ENCODE measurements at places on chromosomes 6 and 20.

DNA sequence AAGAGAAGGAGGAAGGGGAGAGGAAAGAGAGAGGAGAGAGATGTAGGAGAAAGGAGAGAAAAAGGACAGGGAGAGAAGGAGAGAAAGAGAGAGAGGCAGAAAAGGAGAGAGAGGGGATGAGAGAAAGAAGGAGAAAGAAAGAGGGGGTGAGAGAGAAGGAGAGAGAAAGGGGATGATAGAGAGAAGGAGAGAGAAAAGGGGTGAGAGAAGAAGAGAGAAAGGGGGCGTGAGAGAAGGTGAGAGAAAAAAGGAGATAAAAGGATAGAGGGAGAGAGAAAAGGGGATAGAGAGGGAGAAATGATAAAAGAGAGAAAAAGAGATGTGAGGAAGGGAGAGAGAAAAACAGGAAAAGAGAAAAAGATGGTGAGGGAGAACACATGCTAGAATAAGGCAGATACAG lies 933.4 kb downstream of the KIF16B start:
- no peak overlapping the region for H3K4me3 ChIP-seq
- no peak overlapping the region for H3K27ac ChIP-seq

DNA sequence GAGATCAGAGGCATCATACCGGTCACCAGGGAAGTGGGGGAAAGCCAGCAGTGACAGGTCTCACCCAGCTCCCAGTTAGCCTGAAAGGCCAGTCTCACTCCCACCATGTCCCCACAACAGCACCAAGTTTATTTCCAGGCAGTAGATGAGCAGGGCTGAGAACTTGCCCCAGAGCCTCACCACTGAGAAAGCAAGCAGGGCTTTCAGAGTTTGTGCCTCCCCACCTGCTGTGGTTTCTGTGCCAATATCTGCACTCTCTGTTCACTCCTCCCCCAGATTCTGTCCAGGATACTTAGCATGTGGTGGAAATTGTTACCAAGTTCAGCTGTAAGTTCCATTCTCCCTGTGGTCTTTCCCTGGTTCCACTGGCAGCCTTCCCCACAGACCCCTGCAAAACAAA lies 255.0 kb upstream of the HTR1E start:
- H3K36me3 ChIP-seq = no peaks in the 10 kb centered on the region
- no peak overlapping the region for H3K4me3 ChIP-seq
- DNase-seq = no peak
- no peak overlapping the region for H3K27ac ChIP-seq

GRCh38 chr6:87606199-87606598 lies 16.3 kb downstream of the ORC3 start:
- DNase-seq = no peak
- no peak overlapping the region for H3K4me3 ChIP-seq
- H3K27ac ChIP-seq = no peak overlapping the region
- peaks cover 4% of the 10 kb centered on the region for H3K36me3 ChIP-seq

- peak overlapping the region; percentile 84 for H3K27ac ChIP-seq
- peaks cover 36% of the 10 kb centered on the region for H3K36me3 ChIP-seq
- H3K27me3 ChIP-seq = no peaks in the 10 kb centered on the region
- DNase-seq = no peak
- H3K4me3 ChIP-seq = no peak overlapping the region
Measured at GRCh38 chr20:41173791-41174341, 36.5 kb downstream of the PLCG1 start.

- no peaks in the 10 kb centered on the region for H3K4me1 ChIP-seq
- H3K4me3 ChIP-seq = no peak overlapping the region
- no peaks in the 10 kb centered on the region for H3K27me3 ChIP-seq
- no peak overlapping the region for H3K27ac ChIP-seq
- no peak for DNase-seq
- H3K36me3 ChIP-seq = peaks cover 19% of the 10 kb centered on the region
Measured at GRCh38 chr6:36235309-36235708, 34.6 kb upstream of the PNPLA1 start.

DNA sequence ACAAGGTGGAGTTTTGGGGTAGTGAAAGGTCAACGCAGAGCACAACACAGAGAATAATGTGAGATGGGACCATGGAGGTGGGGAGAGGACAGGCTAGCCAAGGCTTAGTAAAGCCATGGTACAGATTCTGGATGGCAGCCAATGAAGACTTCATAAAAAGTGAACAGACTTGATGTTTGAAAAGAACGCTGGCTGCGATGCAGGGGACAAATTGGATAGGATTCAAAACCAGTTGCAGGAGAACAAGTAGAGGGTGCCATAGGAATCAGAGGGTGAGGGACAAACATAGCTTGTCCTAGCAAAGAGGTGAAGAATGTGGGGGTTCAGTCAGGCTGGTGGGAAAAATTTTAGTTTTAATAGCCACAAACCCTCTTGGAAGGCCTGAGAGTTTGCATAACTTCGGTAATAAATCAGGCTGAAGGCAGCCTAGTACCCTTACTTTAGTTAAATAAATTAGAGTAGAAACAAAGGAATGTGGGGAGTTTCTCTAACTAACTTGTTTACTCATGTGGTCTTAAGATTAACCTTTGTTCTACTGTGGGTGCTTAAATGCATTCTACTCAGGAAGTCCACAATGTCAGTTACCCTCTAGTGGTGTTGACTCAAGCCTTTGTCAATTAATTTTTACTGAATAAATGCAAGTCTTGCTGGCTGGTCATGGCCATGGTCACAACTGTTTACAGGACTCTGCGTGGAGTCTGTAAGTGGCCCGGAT lies 216.4 kb downstream of the C6orf118 start:
- no peak overlapping the region for H3K27ac ChIP-seq
- H3K4me3 ChIP-seq = no peak overlapping the region
- no peaks in the 10 kb centered on the region for H3K4me1 ChIP-seq
- no peaks in the 10 kb centered on the region for H3K36me3 ChIP-seq
- no peaks in the 10 kb centered on the region for H3K27me3 ChIP-seq

- no peaks in the 10 kb centered on the region for H3K27me3 ChIP-seq
- peak overlapping the region; percentile 60 for H3K4me3 ChIP-seq
- peak overlapping the region; percentile 61 for H3K27ac ChIP-seq
- DNase-seq = no peak
Measured at GRCh38 chr20:59006167-59006863, 739 bp downstream of the CTSZ start.

DNA sequence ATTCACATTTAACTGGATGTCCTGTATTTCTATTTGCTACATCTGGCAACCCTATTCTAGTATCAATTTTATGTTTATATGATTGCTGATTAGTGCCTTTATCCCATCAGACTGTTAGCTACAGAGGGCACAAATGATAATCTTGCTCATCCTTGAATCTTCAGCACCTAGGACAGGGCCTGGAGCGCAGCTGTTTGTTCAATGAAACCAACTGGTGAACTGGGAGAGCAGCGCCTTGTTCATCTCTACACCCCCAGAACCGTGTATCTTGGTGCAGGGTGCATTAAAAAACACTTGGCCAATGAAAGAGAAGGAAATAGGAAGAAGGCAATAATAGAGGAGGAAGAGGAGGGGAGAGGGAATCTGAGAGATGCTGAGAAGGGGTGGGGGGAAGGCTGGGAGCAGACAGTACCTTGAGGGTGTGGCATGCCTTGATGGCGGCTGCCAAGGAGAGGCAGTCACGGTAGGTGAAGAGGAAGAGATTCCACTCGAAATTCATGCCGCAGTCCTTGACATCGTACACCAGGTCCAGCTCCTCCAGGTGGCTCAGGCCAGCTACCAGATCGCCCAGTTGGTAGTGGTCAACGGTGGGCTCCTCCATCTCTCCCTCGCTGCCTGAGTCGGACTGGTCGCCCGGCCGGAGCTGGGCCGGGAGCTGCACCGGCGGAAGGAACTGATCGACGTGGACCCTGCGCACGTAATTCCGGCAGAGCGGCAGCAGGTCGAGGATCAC lies 15.5 kb downstream of the TMEM151B start:
- no peak for DNase-seq
- H3K36me3 ChIP-seq = no peaks in the 10 kb centered on the region
- H3K4me1 ChIP-seq = no peaks in the 10 kb centered on the region
- no peak overlapping the region for H3K27ac ChIP-seq

DNA sequence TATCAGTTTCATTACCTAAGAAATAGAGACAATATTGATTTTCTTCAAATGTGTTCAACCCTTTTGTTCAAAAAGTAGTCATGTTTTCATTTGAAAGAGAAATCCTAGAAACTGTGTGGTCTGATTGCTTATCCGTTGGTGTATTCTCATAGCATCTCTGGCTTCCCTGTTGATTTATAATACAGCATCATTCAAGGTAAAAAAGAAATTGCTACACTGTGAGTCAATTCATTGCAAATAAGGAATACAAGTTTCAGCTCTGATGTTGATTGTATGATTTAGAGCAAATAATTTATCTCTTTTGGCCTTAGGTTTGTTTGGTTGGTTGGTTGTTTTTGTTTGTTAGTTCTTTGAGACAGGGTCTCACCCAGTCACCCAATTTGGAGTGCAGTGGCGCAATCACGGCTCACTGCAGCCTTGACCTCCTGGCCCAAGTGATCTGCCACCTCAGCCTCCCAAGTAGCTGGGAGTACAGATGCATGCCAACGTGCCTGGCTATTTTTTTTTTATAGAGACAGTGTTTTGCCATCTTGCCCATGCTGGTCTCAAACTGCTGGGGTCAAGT lies 185.5 kb upstream of the TNFAIP3 start:
- H3K36me3 ChIP-seq = no peaks in the 10 kb centered on the region
- H3K4me1 ChIP-seq = peaks cover 4% of the 10 kb centered on the region
- DNase-seq = no peak
- no peak overlapping the region for H3K4me3 ChIP-seq

Data from chondrocyte (in vitro differentiated cells).